Daoy (cell line): ENCODE measurements at places on chromosomes 4 and X.

DNA sequence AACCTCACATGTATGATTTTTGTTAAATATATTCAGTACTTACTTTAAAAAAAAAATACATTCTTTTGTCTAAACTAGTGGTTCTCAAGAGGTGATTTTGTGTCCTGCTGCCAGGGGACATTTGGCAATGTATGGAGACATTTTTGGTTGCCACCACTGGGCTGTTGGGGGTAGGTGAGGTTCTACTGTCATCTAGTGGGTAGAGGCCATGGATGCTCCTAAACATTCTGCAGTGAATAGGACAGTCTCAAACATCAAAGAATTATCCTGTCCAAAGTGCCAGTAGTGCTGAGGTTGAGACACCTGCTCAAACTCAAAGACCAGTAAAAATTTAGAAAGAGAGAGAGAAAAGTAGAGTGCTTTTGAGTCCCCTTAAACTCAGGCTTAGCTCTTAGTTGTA is 32.9 kb upstream of the PGM2 start:
- peak; percentile 25 for DNase-seq

DNA sequence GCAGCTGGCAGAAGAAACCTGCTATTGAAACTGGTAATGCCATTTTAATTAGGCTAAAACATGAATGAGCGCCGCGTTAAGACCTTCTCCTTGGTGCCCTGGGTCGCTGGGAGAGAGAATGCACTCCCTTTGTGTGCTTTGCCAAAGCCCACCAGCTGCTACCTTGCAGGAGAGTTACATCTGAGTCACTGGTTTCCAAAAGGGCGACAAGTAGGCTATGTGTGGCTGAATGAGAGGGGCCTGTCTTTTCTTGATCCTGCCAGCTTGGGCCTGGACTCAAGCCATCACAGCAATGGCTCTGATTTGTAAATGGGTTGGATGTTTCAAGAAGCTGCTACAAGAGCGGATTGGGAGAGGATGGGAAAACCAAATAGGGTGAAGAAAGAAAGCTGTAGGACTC is 81.5 kb downstream of the NHS start:
- no peak for DNase-seq

GRCh38 chrX:136221851-136222513 is 29.2 kb downstream of the MAP7D3 start:
- no peak for DNase-seq

DNA sequence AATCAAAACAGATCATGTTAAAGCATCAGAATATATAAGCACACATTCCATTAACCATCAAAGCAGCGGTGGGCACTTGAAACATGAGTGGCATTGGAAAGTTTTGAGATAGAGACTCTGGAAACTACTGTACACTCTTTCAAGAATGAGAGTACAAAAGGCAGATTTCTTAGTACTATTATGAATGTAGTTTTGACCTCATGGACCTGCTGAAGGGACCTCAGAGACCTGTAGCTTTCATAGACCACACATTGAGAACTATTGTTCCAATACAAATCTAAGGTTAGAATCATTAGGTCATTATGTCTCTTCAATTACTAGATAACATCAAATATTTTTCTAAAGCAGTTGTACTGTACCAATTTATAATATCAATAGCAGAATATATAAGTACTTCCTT is 283.6 kb downstream of the RPA4 start:
- DNase-seq: no peak

GRCh38 chrX:15607067-15607466 is 6.3 kb upstream of the ACE2 start:
- no peak for DNase-seq

GRCh38 chr4:183391204-183391603 is 53.2 kb upstream of the CDKN2AIP start:
- no peak for DNase-seq

DNA sequence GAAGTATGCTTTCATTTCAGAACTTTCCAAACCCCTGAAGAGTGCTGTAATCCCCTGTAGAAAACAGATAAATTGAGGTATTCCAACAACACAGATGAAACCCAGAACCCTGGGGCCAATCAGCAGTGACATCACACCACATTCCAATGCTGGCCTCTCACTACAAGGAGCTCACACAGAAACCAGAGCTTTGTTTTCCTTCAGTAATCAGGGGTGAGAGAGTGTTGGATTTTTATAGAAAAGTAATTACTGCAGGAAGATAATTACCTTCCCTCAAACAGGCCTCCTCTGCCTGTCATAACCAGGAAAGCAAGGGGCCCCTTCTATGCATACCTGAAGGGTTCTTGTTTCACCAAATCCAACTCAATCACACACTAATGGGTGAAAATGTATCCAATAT is 246.2 kb downstream of the SCFD2 start:
- peak; percentile 41 for DNase-seq

- peak; percentile 2 for DNase-seq
These were observed 586.1 kb downstream of the FSTL5 start for GRCh38 chr4:161577579-161578301.

- peak; percentile 15 for DNase-seq
These were observed 6.8 kb downstream of the HNRNPDL start for GRCh38 chr4:82423245-82424054.

DNA sequence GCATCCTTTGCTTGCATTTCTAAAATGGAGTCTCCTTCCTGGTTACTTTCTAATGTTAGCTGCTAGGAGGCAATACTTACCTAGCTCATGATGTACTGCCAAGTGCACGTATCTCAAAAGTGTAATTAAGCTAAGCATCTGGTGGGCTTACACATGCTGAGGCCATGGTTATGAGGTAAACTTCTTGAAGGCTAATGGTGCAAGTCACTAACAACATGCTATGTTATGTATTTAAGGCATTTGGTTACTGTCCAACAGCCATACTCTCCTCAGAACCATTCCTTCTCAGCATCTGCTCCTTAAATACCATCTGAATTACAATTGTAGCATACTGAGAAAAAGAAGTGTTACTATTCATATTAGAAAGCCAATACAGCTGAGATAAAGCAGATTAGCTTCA is 318.6 kb upstream of the BMP3 start:
- no peak for DNase-seq

DNA sequence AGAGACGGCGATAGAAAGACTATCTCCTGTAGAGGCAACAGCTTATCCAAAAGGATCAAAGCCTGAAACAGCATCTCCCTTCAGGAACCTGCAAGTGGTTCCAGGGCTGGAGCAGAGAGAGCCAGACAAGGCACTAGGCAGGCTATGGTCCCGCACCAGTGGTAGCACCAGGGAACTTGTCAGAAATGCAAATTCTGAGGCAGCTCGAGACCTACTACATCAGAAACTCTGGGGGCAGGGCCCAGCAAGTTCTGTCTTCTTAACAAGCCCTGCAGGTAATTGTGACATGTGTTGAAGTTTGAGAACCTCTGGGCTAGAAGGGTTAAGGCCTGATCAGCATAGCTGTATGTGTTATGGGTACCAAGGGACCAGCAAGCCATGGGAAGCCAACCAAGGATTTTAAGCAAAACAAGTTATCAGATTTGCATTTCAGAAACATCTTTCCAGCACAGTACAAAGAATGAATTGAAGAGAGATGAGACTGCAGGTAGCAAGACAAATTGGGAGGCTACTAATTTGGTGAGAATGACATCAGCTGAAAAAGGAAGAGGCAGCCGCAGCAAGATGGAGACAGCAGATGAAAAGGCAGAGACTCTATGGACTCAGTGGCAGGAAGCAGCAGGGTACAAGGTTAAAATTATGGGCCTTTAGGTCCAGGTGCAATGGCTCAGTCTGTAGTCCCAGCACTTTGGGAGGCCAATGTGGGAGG is 139.7 kb downstream of the TSPAN5 start:
- no peak for DNase-seq

GRCh38 chrX:53616946-53617345 is 69.6 kb downstream of the HUWE1 start:
- no peak for DNase-seq
